Smooth muscle cell of trachea (primary cell): ENCODE measurements at places on chromosomes 6 and 20. TPM values are rescaled to one million over a fixed set of nuclear protein-coding genes. Genes with fewer than 3 reads are reported as not detected.

Gene ROS1
- total RNA-seq = not detected in 2 replicates

Gene FKBP1A
- total RNA-seq = 156 and 174 TPM in 2 replicates

Gene CD93
- 1.0 TPM in 1 of 2 replicates, not detected in the other for total RNA-seq

Gene BPIFA1
- not detected in 2 replicates for total RNA-seq

Gene FRK
- total RNA-seq = 1.5 and 1.7 TPM in 2 replicates

Gene LAMA4
- total RNA-seq = 577 and 652 TPM in 2 replicates

Gene AVP
- not detected in 2 replicates for total RNA-seq
